ENCODE measurements at places on chromosomes 3 and 15.

GRCh38 chr3:192917028-192917403 lies 640 bp downstream of the MB21D2 start:
- peak; percentile 63 for DNase-seq

DNA sequence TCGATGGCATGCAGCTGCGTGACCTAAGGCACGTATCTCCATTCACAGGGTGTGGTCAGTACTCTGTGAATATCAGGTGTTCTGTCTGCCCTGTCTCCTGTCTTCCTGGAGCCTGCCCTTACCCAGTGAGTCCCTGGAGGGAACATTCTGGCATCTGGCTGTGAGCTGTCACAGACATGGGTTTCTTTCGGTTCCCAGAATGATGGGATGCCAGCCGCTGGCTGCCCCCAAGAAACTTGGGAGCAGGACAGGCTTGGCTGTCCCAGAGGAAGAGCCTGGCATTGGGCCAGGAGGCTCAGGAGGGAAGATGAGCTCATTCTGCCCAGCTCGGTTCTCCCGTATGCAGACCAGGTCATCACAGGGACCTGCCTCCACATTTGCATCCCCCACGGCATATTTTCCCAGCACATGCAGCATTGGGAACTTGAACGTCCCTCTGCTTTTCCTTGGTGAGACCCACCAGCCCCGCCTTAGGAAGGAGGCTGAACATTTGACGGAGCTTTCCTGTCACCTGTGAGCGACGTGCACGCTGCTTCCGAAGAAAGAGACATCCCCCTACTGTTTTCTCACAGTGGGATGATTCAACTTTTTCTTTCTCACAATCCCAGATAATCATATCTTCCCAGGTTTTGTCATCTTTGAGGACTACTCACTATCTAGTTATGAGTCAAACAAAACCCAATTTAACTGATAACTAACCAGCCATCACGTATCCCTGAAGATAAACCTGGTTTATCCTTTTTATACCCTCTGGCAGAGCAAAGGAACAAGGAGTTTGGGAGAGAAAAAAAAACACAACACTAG lies 22.0 kb upstream of the PGPEP1L start:
- no peak for DNase-seq

GRCh38 chr3:189289251-189289650 lies 117.5 kb downstream of the TPRG1 start:
- DNase-seq = no peak

- DNase-seq = no peak
These were observed 299.5 kb downstream of the IL5RA start for GRCh38 chr3:2810723-2811122.

DNA sequence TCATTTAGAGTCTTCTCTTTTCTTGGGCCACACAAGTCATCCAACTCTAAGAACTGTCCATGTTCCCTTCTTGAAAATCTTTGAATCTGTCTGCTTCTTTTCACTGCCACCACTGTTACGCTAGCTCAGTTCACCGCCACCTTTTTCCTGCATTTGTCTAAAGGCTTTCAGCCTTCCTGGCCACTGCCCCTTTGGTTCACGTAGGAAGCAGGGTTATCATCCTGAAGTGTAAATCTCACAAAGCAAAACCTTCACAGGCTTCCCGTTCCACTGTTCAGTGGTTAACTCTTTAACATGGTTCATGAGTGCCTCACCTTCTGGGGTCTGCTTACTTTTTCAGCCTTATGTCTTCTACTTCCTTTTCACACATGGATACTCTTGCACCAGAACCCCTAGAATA lies 26.3 kb upstream of the CCDC39 start:
- no peak for DNase-seq

DNA sequence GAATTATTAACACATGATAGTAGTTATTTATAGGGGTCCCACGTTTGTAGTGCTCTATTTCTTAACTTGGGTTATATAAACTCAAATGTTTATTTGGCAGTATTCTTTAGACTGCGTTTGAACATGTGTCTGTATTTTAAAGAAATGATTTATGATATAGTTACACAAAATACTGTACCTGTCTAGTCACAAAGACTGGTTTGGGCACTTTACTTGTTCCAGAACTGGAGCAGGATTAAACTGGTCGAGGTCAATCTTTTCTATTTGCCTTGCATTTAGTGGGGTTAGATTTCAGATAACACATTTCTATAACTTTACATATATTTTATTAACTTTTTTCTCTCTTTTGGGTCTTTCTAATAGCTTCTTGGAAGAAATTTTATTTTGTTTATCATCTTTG lies 39.5 kb downstream of the HACD3 start:
- DNase-seq = no peak

DNA sequence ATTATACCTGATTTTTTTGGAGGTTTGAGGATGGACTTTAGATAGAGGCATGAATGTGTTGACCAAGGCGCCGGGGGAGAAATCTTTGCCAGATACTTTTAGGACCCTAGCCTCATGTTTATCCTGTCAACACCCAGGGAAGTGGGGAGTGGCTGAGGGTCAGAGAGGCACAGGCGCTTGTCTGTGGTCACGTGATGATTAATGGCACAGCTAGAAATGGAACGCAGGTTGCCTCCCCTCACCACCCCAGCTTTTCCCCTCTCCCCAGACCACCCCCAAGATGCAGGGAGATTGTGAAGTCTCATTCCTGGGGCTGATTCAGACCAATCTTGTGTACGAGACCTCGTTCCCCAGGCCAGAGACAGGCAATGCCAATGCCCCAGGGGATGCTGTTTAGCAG lies 218.4 kb upstream of the LINGO1 start:
- DNase-seq = no peak

GRCh38 chr15:64685230-64685888 lies 90.0 kb downstream of the RBPMS2 start:
- DNase-seq = no peak

DNA sequence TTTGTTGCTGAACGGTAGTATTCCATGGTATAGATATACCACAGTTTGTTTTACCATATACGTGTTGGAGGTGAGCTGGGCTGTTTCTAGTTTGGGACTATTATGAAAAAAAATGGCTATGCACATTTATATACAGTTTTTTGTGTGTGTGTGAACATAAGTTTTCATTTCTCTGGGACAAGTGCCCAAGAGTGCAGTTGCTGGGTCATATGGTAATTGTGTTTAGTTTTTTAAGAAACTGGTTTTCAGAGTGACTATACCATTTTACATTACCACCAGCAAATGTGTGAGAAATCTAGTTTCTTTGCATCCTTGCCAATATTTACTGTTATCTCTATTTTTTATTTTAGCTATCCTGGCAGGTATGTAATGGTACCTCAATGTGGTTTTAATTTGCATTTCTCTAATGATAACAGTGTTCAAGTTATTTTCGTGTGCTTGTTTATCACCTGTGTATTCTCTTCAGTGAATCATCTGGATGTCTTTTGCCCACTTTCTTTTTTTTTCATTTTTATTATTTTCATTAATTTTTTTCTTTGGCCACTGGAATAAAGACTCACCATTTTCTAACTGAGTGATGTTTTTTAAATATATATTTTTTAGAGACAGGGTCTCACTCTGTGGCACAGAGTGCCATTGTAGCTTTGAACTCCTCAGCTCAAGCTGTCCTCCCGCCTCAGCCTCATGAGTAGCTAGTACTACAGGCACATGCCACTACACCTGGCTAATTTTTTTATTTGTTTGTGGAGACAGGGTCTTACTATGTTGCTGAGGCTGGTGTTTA lies 75.3 kb downstream of the ZNF609 start:
- DNase-seq = no peak

GRCh38 chr15:39388118-39388517 lies 192.8 kb upstream of the THBS1 start:
- DNase-seq = no peak

GRCh38 chr3:149620291-149621020 lies 37.4 kb downstream of the WWTR1 start:
- DNase-seq = no peak

GRCh38 chr3:177598097-177598833 lies 401.0 kb upstream of the TBL1XR1 start:
- DNase-seq = peak; percentile 71

DNA sequence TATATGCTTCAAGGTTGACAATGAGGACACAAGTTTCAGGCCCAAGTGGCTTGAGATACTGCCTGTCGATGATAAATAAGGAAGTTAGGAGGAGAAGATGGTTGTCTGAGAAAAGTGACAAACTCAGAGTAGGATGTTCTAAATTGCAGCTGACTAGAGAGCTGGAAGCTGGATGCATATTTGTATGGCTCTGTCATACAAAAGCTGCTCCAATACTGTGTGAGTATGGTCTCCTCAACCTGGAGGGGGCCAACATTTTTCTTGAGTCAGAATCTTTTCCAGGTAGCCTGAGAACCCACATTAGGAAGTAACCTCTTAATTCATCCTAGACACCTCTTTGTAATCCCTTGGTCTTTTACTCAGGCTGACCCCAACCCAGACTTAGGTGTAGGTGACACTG lies 28.4 kb upstream of the TPRG1 start:
- no peak for DNase-seq

- DNase-seq = no peak
These were observed 255.3 kb upstream of the IL12A start for GRCh38 chr3:159733194-159733860.

DNA sequence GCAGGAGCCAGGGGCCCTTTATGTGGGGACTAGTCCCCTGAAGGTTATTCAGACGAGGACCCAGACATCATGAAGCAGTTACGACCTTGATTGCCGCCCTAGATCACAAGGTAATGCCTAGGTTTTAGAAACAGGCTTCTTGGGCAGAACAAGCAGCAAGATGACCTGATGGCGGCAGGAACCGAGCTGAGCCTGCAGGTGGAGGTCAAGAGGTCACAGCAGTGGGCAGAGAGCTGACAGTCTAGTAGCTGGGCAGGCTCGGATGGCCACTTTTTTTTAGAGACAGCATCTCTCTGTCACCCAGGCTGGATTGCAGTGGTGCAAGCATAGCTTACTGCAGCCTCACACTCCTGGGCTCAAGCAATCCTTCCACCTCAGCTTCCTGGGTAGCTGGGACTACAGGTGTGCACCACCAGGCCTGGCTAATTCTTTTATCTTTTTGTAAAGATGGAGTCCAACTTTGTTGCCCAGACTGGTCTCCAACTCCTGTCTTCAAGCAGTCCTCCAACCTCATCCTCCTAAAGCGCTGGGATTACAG lies 83.5 kb upstream of the ABHD17C start:
- DNase-seq = no peak

DNA sequence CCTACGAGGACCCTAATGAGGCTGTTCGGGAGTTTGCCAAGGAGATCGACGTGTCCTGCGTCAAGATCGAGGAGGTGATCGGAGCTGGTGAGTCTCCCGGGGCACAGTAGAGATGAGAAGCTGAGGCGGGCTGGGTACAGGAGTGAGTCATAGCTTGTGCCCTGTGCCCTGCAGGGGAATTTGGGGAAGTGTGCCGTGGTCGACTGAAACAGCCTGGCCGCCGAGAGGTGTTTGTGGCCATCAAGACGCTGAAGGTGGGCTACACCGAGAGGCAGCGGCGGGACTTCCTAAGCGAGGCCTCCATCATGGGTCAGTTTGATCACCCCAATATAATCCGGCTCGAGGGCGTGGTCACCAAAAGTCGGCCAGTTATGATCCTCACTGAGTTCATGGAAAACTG lies 17.9 kb downstream of the EPHB3 start:
- DNase-seq = no peak

DNA sequence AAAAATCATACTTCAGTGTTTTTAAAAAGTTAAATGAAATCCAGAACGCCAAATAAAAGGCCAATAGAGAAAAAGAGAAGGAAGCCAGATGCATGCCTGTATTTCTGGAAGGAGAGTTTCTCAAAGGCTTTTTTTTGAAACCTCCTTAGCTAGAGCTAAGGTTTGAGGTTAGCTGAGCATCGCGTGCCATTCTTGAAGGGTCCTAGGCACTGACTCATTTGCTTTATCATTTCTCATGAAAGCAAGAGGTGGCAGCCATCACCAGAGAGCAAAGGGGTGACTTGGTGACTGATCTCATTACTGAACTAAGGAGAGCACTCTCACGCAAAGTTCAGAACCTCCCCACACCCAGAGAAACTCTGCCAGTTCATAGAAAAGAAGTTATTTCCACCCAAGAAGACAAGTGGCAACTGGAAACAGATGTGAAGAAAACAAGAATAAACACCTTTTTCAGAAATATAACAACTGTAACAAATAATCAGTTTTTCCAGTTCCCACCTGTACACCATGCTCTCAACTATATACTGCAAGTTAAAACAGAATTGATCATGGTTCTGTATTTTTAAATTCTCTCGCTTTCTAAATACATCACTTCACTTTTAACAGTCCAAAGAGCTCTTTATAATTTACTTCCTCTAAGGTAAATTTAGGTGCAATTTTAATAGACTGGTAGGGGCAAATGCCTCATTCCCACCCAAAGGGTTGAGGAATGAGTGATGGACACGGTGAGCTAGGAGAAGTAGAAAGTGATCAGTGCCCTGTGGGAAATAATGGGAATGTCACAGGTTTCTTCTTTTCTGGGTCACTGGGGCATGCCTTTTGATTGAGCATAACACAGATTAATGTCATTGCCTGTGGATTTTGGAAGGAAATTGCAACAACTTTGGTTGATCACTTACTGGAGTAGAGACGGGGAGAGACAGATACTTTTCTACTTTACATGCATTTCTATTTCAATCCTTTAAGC lies 24.7 kb downstream of the GPR15 start:
- no peak for DNase-seq

DNA sequence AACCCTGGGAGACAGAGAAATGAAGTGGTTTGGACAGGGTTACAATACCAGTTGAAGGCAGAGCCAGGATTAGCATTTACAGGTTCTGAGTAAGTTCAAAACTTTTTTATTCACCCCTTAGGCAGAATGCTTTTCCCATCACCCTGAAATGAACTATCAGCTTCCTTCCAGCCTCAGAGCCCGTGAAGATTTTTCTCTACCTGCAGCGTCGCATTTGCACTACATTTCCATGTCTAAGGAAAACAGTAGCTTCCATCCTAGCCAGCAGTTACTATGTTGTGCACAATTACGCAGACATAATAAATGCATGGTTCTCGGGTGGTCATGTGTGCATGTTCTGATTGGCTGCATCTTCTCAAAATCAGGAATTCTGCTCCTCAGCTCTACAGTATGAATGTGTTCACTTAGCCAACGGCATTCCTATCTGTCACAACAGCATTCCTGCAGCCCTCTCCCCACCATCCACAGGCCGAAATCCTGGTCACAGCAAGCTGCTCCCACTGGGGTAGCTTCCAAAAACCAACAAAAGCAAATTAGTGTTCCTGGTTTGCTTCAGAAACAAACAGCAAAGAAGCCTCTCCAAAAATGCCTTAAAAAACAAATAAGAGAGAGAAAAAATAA lies 510.8 kb upstream of the SEMA6D start:
- DNase-seq = no peak

GRCh38 chr3:104549099-104549714 lies 817.5 kb upstream of the ALCAM start:
- no peak for DNase-seq

- DNase-seq = no peak
These were observed 23.6 kb upstream of the SSUH2 start for GRCh38 chr3:8668216-8668615.

GRCh38 chr3:23438657-23439056 lies 235.5 kb downstream of the UBE2E2 start:
- no peak for DNase-seq

GRCh38 chr3:44061268-44061667 lies 180.4 kb upstream of the TOPAZ1 start:
- no peak for DNase-seq

- no peak for DNase-seq
These were observed 23.1 kb downstream of the CNTN3 start for GRCh38 chr3:74591342-74591741.
